ENCODE measurements at places on chromosomes 5 and 9.
A peak's percentile ranks its signal among the peaks of the same experiment; 100 is the strongest.

GRCh38 chr9:88651682-88652633, 117.0 kb downstream of the NXNL2 start:
- peak; percentile 95 for DNase-seq

DNA sequence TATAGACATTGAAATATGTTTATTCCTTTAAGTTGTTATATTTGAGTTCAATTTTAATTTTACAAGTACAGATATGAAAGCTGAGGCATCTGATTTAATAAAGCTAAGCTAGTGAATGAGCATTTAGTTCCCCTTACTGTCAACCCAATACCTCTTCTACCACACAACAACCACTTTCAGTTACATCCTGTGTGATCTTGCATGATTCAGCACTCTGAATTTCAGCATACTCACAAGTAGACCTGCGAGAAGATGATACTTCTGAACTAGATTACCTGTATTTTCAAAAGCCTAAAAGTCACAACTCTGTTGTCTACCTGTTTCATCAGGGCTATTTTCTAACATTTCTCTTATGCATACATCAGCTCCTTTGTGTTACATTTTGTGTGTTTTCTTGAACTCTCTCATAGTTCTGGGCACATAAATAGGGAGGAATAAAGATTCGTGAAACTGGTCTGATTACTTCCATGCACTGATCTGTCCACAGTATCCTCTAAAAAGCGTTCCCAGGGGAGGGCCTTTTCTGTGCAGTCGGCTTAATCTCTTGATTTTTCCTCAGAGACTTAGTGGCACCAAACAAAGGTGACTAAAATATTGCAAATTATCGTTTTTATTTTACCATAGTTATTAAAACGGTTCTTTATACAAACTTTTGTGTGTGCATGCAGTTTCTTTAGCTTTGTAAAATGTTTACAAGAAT, 2025.5 kb upstream of the NUDT12 start:
- DNase-seq = peak; percentile 13

- DNase-seq = no peak
Measured at GRCh38 chr5:56974241-56974640, 22.3 kb upstream of the MIER3 start.

DNA sequence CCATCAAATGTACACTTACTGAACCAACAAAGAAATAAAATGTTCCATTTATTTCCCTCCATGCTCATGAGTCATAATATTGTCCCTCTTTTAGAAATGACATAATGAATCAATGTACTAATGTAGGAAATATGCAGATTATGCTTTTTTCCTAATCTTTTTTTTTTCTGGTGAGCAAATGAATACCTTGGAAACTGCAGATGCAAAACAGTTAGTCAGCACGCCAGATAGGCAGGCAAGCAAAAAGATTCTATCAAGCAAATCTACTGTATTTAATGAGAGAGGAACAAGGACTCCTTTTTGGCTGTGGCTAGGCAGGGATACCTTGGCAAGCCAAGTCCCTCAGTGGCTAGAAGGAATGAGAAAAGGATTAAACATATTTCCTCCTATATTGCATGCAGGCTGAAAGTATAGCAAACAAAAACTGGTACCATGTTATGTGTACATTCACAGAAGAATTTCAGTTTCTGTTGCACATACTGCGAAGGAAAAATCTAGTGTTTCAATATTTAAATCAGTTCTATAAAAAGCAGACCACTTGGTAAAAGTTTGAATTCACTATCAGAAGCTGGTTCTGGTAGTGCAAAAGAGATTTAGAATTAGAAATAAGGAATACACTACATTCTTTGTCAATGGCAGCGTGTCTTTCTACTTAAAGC, 605.4 kb downstream of the TLE1 start:
- peak; percentile 66 for DNase-seq

- no peak for DNase-seq
Measured at GRCh38 chr5:116646611-116647289, 72.1 kb upstream of the SEMA6A start.

- no peak for DNase-seq
Measured at GRCh38 chr5:151676314-151676712, 10.4 kb downstream of the SPARC start.

GRCh38 chr9:36187414-36187813, 3.3 kb upstream of the CLTA start:
- peak; percentile 94 for DNase-seq

- no peak for DNase-seq
Measured at GRCh38 chr9:127874301-127875221, 2.9 kb downstream of the AK1 start.

DNA sequence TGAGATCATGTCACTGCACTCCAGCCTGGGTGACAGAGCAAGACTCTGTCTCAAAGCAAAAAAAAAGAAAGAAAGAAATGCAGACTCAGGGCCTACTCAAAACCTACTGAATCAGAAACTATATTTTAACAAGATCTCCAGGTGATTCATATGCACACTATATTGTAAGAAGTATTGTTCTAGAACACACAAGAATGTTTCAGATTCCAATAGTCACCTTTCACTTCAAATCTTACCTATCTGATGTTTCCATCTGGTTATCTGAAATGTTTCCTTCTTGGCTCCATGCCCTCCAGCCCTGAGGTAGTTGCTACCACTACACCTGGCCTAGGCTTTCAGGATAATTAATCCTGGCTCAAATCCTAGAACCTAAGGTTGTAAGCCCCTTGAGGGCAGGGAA, 36.8 kb upstream of the SNX2 start:
- no peak for DNase-seq

- peak; percentile 91 for DNase-seq
Measured at GRCh38 chr5:9621379-9621903, 8.7 kb downstream of the TAS2R1 start.

- peak; percentile 11 for DNase-seq
Measured at GRCh38 chr5:164593982-164594381, 1088.6 kb downstream of the MAT2B start.

GRCh38 chr5:179730852-179731251, 1.8 kb upstream of the MAML1 start:
- no peak for DNase-seq

GRCh38 chr5:38806775-38807258, 39.0 kb upstream of the OSMR start:
- DNase-seq = peak; percentile 99

- peak; percentile 66 for DNase-seq
Measured at GRCh38 chr5:110790673-110791072, 51.9 kb downstream of the SLC25A46 start.

DNA sequence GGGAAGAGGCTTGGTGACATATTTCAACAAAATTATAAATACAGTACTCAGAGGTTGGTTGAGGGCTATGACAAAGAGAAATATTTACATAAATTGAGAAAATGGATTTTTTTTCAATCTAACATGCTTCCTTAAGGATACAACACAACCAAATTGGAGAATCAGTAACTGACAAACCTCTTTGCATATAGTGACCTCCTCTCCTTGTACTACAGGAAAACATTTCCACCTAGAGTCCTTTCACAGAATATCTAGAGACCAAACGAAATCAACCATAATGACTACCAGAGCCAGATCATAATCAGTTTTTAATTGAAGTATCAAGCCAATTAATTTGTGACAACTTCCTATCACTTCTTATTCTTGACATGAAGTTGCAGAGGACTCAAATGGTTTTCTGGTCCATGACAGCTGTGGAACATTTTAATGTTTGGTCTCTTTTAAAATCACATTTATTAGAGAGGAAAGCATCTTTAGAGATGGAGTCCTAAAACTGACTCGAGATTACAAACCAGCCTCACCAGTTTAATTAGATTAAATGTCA, 1636.5 kb upstream of the C9orf72 start:
- no peak for DNase-seq

DNA sequence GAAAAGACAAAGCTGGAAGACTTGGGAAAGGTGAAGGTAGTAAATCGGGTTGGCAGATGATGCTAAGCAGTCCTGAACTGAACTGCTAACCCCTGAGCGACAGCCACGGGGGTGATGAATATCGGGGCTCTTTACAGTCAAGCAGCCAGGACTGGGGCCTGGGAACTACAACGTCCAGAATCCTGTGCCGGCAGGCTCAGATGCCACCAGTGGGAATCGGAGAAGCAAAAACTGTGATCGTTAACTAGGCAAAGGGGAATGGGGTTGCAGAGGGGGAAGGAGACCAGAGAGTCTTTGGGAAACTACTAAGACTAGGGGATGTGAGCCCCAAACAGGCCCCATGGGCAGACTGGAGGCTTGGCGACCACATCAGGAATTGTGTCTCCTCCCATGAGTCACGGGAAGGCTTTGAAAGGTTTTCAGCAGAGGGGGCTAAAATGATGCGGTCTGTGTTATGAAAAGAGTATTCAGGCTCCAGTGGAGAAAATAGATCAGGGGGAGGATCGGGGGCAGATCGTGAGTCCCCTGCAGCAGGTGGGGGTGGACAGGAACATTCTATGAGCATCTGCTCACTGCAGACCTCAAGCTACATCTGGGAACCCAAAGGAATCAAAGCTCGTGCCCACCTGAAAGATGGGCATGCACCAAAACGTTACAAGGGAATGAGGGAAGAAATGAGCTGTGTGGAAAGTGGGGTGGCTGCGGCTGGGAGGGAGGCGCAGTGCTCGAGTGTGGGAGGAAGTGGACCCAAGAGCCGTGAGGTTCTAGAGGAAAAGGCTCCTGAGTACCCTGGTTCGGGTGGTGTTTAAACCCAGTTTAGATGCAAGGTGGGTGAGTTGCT, 53.8 kb downstream of the HRH2 start:
- DNase-seq = no peak

GRCh38 chr5:96478983-96479382, 45.9 kb upstream of the PCSK1 start:
- DNase-seq = no peak

DNA sequence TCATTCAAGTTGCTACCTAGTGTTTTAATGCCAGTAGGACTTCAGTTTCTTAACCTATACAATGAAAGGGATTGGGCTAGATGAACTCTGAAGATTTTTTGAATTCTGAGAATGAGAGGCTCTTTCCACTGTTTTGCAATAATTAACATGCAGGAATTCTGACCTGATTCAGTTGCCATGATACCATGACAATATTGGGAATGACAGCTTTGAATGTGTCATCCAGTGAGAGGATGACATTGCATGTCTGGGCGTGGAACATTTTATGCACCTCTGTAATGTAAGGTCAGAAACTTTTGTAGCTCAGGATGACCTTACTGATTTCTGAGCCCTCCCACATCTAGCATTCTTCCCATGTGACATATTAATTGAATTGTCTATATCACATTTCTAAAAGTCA, 30.6 kb upstream of the SPINK5 start:
- DNase-seq = no peak

DNA sequence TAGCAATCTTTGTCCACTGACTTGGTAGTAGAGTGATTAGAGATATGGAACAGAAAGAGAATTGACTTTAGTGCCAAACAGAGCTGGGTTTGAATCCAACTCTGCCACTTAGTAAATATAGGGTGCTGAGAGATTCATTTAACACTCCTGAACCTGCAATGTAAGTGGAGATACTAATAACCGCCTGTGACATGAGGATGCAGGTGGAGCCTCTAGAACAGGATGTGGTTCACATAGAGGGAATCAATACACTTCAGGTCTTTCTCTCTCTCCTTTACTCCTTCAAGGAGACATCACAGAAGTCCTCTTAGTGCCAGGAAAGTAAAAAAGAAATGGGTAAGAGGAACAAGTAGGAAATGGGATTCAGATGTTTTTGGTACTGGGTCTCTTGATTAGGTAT, 49.8 kb downstream of the TRPM3 start:
- no peak for DNase-seq

DNA sequence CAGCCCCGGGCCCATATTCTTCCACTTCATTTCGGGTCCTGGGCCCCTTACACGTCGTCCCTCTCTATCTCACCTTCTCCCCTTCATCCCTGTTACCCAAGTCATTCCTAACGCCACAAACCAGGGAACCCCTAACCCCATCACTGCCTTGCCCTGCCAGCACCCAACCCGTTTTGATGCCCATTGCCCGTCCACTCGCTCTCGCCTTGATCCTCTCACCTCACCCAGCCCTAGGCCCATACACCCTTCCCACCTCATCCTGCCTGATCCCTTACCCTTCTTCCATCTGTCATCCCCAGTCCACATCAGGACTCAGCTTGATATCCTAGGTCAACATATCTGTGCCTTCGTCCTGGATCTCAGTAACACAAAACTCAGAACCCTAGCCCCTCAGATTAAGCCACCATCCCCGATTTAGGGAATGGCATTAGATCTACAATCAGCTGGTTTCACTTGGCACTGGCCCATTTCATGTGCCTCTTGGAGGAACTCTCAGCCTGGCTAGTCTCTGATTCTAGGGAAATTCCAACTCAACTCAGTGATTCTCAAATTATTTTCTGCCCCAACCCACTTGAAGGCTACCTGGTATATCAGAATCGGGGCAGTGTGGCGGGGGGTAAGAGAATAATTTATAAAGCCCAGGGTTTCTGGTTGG, 489 bp downstream of the CHMP5 start:
- no peak for DNase-seq

GRCh38 chr9:107703651-107704050, 214.1 kb upstream of the KLF4 start:
- no peak for DNase-seq

- no peak for DNase-seq
Measured at GRCh38 chr5:117161718-117162335, 587.2 kb upstream of the SEMA6A start.

- DNase-seq = peak; percentile 35
Measured at GRCh38 chr5:154309805-154310204, 119.3 kb downstream of the GALNT10 start.

GRCh38 chr5:39639618-39640089, 214.9 kb upstream of the DAB2 start:
- DNase-seq = peak; percentile 33

DNA sequence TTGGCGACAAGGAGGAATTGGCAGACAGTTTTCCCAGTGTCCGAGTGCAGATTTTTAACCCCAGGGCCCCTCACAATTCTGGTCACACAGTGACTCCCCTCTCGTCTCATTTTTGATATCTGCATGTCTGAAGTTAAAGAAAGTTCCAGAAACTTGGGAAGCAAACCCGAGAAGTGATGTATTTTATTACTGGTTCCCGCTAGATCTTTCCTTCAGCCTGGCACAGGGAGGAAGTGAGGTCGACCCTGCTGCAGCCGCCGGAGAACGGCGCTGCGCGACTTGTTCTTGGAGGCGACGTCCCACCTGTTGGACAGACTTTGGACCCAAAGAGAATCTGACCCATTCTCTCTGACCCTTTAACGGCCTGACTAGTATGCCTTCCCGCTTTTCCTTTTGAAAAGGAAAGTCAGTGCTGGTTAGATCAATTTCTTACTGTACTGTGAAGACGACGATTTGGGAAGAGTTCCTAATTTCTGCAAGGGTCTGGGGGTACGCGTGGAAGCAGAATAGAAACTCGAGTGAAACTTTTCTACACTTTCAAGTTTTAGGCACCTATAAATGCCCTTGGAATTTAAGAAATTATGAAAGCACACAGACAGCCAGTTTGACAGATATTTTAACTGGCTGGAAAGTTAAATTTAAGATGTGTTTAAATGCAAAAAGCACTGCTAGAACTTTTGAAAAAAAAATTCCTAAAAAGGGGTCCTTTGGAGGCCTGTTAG, 744 bp downstream of the OTULIN start:
- DNase-seq = no peak

GRCh38 chr9:138022121-138022741, 144.6 kb downstream of the CACNA1B start:
- no peak for DNase-seq

DNA sequence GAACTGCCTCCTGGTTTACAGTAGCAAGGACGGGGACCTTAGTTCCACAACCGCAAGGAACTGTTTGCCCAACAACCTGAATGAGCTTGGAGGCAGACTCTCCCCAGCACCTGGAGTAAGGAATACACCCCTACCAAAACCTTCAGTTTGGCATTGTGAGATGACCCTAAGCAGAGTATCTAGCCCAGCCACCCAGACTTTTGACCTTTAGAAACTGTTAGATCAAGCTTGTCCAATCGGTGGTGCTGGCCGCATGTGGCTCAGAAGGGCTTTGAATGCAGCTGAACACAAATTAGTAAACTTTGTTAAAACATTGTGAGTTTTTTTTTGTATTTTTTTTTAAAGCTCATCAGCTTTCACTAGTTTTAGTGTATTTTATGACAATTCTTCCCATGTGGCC, 86.9 kb upstream of the C9orf72 start:
- DNase-seq = no peak

Measured in amniotic epithelial cell (primary cell).